ENCODE measurements at places on chromosomes 2 and 18.

- no peak for DNase-seq
Measured at GRCh38 chr2:147122944-147123343, 721.9 kb upstream of the ACVR2A start.

- DNase-seq: no peak
Measured at GRCh38 chr2:48107326-48107925, 201.1 kb upstream of the FBXO11 start.

GRCh38 chr18:11155034-11155759, 5.8 kb upstream of the PIEZO2 start:
- no peak for DNase-seq

DNA sequence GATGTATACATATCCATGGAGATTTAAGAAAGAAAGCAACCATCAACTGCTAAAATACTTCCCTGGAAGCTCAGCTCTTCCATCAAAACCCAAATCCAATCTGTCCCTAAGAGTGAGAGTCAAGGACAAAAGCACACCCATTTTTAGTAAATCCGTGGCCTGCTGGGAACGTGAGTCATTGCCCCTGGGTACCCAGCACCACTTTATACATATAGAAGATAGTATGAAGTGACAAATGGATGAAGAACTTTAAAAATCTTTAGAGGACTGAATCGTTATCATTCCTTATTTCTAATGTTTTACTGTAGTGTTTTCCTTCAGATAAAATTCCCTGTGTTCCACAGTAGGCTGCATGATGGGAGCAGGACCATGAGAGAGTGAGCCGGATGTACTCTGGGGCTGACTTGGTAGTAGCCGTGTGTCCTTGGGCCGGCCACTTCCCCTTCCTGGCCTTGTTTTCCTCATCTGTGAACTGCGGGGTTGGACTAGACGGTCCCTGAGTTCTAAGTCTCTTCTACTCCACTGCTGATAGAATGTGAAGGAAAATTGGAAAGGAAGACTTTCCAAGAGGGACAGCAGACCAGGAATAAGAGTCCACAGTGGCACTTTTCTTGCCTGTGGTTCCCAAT, 28.5 kb upstream of the CEP68 start:
- DNase-seq: no peak

Measured in germinal center (tissue), 1 donor.